ENCODE measurements at places on chromosomes 16 and 17.

DNA sequence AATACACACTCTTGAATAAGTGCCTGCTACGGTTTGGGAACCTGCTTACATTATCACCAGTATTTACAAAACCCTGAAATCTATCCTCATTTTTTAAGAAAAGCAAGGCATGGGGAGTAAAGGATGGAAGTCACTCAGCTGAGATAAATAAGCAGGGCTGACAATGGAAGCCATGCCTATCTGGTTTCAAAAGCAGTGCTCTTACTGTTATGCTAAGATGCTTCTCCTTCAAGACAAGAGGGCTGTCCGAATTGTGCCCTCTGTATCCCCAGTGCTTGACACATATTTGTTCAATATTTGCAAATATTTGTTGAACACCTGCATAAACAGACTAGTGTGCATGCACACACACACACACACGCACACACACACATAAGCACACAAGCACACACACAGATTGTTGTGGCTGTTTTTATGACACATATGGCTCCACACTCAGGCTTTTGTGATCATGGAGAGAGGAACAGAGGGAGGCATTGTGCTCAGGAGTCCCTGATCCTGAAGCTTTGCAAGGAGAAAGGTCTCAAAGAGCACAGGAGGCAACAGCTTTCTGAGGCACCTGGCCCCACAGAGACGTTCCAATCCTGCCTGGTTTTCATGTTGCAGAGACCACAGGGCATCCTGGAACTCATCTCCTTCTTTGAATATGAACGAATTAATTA lies 401.6 kb upstream of the CDH11 start:
- ATAC-seq: no peak

- no peak for ATAC-seq
Observed at GRCh38 chr16:20884240-20884556, 16.0 kb downstream of the DCUN1D3 start.

GRCh38 chr17:35373534-35373983 lies at the start of gene SLFN11:
Gene SLFN11 (minus strand): TSS chr17:35373621. CDS start chr17:35363807, 9,814 bp downstream.
- ATAC-seq: peak; percentile 88

DNA sequence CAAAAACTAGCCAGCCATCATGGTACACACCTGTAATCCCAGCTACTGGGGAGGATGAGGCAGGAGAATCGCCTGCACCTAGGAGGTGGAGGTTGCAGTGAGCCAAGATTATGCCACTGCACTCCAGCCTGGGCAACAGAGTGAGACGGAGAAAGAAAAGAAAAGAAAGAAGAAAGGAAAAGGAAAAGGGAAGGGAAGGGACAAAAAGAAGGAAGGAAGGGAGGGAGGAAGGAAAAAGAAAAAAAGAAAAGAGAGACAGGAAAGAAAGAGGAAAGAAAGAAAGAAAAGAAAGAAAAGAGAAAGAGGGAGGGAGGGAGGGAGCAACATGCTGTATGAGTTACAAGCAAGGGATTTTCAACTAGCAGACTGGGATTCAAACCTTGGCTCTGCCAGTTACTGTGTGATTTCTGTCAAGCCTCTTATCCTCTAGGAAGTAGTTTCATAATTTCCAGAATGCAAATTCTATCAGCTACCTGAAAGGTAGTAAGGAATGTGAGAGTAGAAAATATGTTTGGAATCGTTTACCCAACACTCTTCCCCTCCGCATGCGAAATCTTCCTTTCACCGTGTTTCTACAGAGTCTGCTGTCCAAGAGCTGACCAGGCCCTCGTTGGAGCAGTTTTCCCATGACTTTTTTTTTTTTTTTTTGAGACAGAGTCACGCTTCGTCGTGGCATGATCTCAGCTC lies 43.4 kb downstream of the VPS53 start:
- ATAC-seq: no peak

DNA sequence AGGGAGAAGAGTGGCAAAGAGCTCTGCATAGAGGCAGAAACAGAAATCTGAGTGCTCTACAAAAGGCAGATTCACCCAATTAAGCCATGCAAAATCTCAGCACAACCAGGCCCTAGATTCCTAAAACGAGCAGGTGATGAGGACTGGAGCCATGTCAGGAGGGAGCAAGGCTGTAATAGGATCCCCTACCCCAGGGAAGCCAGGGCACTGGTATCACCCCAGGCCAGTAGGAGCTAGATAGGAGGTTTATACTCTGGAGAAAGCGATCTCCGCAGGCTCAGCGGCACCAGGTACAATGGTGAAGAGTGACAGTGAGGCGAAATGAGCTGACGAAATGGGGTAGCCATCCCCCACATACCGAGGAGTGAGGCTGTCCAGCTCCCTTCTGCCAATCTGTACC lies 171.5 kb downstream of the PARN start:
- ATAC-seq: no peak

DNA sequence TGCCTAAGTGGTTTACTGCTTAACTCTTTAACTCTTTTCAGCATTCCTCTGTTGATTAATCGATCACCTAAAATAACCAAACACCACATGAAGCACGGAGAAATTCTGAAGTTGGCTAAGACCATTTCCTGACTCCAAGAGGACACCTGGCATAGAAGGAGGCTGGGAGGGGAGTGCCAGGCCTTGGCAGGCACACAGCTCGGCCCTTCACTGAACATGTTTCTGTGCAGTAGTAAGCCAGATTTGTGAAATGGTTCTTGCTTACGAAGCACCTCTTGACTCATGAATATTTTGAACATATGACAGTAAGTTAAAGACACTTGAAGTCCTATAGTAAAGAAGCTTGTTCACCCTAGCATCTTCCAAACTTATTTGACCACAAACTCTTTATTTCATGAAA lies 82.3 kb downstream of the FOXL1 start:
- no peak for ATAC-seq

DNA sequence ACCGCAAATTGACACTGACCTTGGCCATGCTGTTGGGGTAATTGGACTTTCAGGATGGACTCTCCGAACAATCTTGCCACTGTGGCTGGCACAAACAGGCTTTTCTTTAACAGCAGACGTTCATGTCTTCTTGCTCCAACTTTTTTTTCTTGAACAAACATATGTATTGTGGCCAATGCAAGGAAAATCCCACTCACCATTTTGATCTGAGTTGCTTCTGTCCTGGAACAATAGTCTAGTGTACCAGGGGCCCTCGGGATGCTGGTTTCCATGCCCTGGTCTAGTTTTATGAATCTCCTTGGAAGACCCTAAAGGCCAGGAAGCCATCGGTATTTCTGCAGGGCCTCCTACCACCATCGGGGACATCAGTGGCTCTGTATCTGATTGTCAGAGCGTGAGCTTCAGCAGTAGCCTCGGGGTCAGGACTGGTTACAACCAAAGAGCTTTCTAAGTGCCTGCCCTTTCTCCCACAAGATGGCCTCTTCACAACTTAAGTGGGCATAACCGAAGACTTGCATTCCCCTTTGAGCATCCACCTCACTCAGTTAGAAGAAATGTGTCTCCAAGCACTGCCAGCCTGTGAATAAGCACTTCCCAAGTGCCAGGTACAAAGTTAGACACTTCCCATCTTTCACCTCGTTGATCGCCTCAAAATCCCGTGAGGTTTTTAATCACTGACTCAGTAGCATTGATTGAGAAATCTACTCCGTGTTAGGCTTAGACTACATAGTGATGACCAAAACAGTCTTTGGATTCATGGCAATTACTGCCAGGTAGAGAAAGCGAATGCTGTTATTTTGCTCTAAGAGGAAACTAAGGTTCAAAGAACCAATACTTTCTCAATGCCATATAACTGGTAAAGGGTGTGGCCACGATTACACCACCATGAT lies 87.0 kb upstream of the TBX2 start:
- no peak for ATAC-seq

All from esophagus mucosa (tissue), 1 donor.